ENCODE measurements at places on chromosomes 1 and 21.

GRCh38 chr1:178263341-178263740 is 169.4 kb downstream of the RASAL2 start:
- no peak for DNase-seq

GRCh38 chr1:844472-845026 is 79.2 kb upstream of the SAMD11 start:
- no peak for DNase-seq

- DNase-seq: no peak
Observed at GRCh38 chr1:60759291-60759690, 323.1 kb upstream of the NFIA start.

GRCh38 chr1:198681252-198681651 is 42.4 kb downstream of the PTPRC start:
- DNase-seq: no peak

DNA sequence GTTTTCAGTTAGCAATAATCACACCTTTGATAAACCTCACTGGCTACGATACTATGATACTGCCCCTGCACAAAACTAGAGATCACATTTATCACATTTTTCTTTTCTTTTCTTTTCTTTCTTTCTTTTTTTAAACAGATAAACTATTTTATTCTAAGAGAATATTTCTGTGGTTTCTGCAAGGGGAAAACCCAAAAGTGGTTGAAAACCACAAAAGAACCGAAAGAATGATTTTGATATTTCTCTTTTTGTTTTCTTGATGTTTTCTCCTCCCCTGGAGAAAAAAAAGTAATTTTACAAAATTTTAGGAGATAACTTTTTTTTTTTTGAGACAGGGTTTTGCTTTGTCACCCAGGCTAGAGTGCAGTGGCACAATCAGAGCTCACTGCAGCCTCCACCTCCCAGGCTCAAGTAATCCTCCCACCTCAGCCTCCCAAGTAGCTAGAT is 18.4 kb upstream of the FRRS1 start:
- DNase-seq: no peak

GRCh38 chr1:107549152-107549810 is 408.4 kb downstream of the NTNG1 start:
- no peak for DNase-seq

GRCh38 chr1:235030919-235031596 is 97.6 kb downstream of the TOMM20 start:
- no peak for DNase-seq

DNA sequence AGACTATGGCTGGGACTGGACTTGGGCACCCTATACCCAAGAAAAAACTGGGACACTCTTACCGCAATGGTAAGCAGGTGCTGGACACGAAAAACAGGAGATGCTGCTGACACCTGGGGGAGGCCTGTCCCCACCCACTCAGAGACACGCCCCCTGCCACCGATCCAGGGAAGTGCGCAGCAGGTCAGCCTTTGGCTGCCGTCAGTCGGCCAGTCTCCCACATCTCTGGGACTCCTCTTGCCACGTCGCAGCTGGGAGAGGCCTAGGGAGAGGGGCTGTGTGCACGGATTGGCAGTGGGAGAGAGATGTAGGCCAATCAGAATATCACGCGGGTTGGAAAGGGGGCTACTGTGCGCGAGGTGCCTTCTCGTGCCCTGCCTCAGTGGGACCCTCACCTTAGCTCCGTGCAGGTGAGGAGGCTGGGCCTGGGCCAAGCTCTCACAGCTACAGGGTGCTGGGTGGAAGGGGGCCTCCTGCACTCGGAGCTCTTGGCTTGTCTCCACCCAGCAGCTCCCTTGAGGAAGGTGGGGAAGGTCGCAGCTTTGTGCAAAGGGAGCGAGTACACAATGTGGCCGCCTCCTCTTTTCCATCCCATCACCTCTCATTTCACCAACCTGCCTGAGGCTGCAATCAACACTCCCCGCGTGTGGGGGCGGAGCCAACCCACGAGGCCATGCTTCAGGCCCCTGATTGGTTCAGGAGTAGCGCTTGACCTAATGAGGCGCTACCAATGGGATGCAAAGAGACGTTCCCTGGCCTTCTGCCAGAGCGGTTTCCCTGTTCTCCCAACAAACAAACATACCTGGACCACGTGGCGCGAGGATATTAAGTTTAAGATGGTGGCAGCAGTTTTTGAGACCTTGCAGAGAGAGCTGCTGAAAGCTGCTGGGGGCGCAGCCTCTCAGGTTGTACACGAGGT is 25.7 kb upstream of the LDLRAP1 start:
- no peak for DNase-seq

DNA sequence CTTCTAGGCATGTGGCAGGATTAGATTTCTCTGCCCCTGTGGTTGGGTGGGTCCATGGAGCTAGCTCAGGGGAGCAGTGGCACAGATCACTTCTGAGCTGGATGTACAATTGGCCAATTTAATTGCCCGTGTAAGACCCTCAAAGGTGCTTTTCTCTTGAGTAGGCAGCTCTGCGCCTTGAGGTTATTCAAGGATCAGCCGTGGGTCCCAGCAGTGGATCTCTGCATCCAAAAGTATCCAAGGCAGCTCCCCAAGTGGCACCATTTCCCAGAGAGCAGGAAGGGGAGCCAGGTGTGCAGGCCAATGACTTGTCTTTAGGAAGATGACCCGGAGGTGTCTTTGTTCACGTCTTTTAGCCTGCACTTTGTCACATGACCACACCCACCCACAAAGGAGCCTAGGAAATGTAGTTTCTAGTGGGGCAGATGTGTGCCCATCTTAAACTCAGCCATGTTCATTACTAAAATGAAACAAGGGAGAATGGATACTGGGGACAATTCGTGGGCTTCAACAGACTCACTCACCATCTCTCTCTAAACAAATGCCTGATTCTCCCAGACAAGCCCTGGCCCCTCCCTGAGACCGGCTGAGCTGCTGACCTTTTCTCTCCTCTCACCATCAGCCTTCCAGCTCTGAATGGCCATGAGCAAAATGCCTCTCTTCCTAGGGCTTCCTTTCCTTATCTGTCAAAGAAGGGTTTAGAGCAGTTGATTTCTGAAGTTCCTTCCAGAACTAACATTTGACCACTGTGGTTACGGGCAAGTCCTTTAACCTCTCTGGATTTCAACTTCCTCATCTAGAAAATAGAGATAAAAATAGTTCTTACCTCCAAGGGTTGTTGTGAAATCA is 41.4 kb upstream of the TENT5C start:
- DNase-seq: no peak
